ENCODE measurements at places on chromosomes 3 and 15. TPM values are rescaled to one million over a fixed set of nuclear protein-coding genes. Genes with fewer than 3 reads are reported as not detected.

Gene SPINT1
- 12.3 TPM for polyA plus RNA-seq

GRCh38 chr15:59699810-59700431 lies 10.8 kb upstream of the BNIP2 start:
- DNase-seq, result no peak

Gene COL6A5
- not detected for polyA plus RNA-seq

- no peak for DNase-seq
These were observed 1.0 kb downstream of the MYO9A start for GRCh38 chr15:72116731-72117485.

Gene CYP1A1
- polyA plus RNA-seq, result 0.24 TPM

DNA sequence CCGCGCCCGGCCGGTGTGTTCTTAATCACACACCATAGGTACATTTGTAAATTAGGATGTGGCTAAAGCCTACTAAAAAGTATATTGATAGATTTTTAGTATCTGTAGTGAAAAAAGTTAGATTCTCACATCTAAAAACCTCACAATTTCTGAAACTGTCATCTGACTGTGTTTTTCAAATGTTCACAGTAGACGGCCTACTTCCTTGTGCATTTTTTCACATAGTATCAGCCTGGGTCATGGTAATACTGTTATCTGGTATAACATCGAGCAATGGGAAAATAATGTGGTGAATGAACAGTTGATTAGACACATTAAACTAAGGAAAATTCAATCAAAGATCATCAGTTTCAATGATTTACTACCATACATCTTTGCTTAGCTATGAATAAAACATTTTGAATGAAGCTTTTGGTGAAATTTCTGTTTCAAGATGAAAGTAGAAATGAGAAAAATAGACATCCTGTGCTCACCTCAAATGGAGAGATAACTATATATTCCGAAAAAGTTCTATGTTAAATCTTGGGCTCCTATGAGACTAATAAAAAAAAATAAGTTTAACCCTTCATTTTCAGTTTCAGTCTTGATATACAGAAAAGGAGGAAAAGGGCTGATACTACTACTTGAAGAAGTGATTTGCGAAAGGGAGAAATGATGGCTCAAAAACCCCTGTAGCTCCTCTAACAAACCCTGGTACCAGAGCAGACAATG lies 262.7 kb downstream of the ZBTB20 start:
- DNase-seq, result no peak

Gene GRIP2
- not detected for polyA plus RNA-seq

GRCh38 chr3:108966773-108967172 lies 13.1 kb upstream of the GUCA1C start:
- no peak for DNase-seq

DNA sequence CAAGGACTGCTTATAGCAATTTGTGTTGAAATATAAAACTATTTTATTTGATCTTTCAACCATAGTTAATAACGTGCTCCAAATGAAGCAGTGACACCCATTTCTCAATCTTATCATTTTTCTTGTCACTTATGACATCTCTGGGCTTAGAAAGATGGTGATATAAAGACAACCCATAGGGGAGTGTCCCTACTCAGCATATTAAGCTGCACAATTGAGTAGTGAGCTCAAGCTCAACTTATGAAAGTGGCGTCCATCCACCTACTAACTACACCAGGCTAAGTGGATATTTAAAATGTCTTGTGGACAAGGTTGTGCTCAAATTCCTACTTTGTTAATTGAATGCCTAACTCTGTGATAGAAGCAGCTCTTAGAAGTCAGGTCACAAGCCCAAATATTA lies 46.7 kb downstream of the SLC9C1 start:
- DNase-seq, result no peak

Measured in B cell (primary cell).